ENCODE measurements at places on chromosomes 1 and 21.
A peak's percentile ranks its signal among the peaks of the same experiment; 100 is the strongest.

GRCh38 chr1:11486231-11487009, 7.5 kb downstream of the DISP3 start:
- no peak for DNase-seq

- DNase-seq = no peak
These were observed 358.8 kb upstream of the B3GALT2 start for GRCh38 chr1:193545171-193545570.

GRCh38 chr1:231517076-231517475, 11.4 kb upstream of the TSNAX start:
- no peak for DNase-seq

- no peak for DNase-seq
These were observed 624.8 kb upstream of the PTBP2 start for GRCh38 chr1:96096613-96097321.

GRCh38 chr1:86704972-86705664, 742 bp downstream of the SH3GLB1 start:
- DNase-seq = peak; percentile 59

GRCh38 chr1:214251354-214251753, 29.6 kb upstream of the SMYD2 start:
- no peak for DNase-seq

GRCh38 chr1:234931404-234931973, 197.1 kb downstream of the TOMM20 start:
- no peak for DNase-seq

GRCh38 chr21:29657240-29657989, 282.4 kb downstream of the GRIK1 start:
- DNase-seq = no peak
